ENCODE measurements at places on chromosomes 1 and 21.

DNA sequence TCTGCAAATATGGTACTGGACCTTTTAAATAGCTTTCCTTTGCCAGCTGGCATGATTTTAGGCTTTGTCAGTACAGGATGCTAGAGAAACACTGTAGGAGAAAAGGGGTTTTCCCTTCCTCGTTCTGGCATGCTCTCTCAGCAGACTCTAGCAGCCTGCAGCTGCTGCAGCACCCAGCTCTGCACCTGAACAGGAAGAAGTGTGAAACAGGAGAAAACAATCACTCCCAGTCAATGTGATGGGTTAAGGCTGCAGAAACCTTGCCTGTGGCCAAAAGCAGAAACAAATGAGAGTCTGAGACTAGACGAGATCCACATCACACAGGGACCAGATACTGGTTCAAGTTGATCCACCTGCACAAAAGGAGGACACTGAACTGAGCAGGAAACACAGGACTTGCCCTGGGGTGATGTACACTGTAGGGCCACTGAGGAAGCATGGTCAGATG is 21.2 kb downstream of the OVGP1 start:
- no peak for DNase-seq

DNA sequence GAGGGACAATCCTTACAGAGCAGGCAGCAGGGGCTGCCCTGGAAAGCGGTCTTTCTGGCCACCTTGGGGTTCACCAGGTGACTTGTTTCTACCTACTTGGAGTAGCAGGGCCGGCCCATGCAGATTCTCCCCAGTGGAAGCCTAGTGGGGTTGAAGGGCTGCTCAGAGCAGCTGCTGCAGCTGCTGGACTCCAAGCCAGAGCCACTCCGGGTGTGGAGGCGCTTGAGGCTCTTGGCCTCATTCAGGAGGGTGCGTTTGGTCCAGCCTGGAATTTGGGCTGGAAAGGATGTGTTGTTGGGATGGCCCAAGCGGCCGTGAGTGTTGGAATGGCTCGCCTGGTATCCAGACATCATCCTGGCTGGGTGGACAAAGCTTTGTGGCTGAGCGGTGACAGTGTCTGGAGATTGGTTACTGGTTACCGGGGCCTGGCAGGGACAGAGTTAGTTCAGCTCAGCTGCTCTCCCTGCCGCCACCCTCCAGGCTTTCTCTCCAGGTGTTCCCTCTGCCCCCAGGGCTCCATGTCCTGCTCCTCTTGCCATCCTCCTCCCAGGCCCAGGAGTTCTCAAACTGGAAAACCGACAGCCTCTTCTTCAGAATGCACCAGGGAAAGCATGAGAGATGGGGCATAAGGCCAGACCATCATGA is 14.2 kb upstream of the HSPG2 start:
- DNase-seq = no peak

DNA sequence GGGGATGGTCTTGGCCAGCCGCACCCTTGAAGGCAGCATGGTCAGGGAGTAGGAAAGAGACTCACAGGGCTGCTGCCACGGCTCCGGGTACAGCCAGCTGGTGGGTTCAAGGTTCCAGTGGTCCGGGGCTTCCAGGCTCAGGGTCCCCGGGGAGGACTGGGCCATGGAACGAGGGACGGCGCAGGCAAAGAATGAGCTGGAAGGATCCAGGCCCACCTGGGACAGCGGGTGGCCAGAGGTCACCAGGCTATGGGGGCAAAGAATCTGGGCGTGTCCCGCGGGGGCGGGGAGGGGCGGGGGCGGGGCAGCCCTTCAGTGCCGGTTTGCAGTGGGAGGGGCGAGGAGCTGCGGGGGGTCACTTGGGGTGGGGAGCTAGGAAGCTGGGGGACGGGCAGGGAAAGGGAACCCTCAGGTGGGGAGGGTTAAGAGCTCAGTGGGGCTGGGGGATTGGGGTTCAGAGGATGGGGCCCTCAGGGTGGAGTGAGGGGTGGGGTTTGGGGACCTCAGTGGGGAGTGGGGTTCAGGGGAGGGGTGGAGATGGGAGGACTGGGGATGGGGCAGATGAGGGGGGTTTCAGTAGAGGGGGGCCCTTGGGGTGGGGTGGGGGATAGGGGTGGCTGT is at the start of gene DNMT3L:
TSS of gene DNMT3L (minus strand) at position 223 of the 621 bp plus-strand sequence. CDS start 638 bp downstream, outside the sequence.
- no peak for DNase-seq

DNA sequence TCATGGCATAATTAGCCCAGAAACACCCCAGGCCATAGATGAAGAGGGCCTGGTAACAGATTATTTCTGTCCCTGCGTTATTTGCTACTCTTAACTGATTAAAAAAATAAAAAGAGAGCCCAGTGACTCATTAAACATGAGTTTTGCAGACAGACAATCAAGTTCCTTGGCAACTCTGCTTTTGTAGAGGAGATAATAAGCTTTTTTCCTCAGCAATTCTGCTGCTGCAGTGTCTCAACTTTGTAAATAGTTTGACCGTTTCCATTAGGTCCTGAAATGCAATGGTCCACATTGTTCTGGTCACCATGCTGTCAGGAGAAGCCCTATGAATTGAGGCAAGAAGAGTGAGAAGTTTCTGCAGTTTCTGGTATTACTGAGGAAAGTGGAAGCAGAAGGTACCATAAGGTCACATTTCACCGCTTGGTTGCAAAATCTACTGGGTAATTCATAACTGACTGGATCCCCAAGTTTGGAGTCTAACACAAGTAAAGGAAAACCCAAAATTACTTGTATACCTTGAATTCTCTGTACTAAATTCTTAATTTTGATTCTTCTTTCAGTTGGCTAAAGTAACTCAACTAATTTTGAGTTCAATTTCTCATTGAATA is 139.5 kb downstream of the ZZZ3 start:
- no peak for DNase-seq

DNA sequence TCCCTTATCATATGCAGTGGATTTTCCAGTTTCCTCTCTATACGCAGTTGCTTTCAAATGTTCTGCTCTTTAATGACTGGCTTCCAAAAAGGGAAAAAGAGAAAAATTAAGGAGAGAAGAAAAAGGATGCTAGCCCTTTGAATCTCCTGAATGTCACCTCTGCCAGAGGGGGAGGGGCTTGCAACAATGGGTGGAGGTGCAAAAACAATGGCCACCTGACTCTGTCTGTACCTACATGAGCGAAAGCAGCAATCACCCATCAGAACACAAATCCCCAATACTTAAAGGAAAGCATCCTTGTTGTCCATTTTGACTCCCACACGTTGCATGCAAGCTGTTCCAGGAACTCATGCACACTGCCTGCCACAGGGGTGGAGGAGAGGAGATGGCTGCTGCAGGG is 61.2 kb downstream of the CCDC30 start:
- DNase-seq = no peak

DNA sequence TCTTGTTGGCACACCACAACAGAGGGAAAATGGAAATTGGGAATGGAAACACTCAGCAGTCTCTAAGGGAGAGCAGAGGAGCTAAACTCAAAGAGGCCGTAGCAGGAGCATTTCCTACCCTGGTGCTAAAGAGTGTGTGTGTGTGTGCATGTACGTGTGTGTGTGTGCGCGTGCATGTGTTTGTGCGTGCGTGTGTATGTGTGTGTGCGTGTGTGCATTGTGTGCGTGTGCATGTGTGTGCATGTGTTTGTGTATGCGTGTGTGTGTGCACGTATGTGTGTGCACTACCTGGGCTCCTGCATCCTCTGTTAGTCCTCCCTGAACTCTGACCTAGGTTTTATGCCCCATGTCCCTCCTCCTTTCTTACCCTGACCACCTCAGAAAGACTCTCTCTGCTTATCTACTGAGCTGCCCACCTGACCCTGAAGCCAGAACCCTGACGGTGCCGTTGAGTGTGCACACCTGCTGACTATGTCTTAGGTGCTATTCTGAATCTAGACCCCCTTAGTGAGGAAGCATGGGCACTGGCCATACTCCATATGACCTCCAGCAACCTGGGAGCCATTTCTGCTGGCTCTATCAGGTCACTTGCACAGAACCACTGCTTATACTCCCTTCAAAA is 157.1 kb upstream of the HMGB4 start:
- no peak for DNase-seq

GRCh38 chr1:175388285-175388684 is 195.7 kb upstream of the KIAA0040 start:
- no peak for DNase-seq
